ENCODE measurements at places on chromosomes 3 and 15.
A peak's percentile ranks its signal among the peaks of the same experiment; 100 is the strongest.

GRCh38 chr3:133377396-133377795, 22.5 kb upstream of the BFSP2 start:
- no peak for DNase-seq

DNA sequence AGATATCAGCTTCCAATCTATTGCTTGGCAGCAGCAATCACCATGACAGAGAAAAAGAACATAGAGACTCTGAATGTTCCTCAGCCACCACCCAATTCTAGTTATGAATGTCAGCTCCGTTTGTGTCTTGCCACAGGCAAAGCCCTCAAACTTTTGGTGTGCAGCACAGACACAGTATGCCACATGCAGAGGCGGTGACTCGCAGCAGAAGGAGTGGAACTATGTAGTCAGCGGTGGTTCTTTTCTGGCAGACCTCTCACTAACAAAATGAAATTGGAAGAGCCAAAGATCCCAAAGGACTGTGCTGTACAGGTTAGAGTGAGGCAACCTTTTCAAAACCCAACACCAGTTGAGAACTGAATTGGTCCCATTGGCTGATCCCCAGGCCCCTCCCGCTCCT, 220.9 kb downstream of the SLC9A9 start:
- no peak for DNase-seq

DNA sequence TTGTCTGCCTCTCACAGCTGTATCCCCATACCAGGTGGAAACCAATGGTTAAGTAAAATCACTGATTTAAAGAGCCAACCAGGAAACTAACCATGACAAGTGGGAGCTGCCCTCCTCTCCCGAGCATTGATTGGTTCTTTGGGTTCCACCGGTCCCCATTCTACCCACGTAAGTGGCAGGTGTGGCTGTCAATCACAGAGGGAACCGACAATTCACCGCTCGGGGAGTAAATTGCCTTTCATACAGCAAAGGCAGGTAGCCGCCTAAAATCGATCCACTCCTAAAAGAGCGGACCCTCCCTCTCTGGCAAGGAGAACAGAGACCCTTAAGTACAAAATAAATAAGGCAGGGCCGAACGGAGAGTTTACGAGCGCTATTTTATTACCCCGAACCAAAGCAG, 1.2 kb downstream of the ERC2 start:
- DNase-seq: peak; percentile 93

DNA sequence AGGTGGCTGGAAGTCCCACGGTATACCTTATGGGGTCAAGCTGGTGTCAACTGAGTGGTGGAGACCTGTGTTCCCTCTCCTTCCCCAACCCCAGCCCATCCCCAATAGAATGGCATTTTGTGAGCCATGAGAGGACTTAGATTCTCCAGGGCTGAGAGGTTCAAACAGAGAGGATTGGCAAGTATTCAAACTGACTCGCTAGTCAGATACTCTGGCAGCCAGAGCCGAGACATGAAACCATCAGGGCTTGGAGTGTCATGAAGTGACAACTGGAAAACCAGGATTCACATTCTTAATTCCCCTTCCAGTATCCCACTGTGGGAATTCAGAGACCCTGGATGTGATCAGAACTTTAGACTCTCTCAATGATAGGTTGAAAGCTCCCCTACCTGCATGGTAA, 159.4 kb upstream of the SNTN start:
- DNase-seq: no peak

- peak; percentile 72 for DNase-seq
These were observed at the start of gene ADAMTS7 for GRCh38 chr15:78811124-78811824. Gene ADAMTS7 (minus strand): TSS chr15:78811464. CDS start chr15:78811220, 244 bp downstream.

DNA sequence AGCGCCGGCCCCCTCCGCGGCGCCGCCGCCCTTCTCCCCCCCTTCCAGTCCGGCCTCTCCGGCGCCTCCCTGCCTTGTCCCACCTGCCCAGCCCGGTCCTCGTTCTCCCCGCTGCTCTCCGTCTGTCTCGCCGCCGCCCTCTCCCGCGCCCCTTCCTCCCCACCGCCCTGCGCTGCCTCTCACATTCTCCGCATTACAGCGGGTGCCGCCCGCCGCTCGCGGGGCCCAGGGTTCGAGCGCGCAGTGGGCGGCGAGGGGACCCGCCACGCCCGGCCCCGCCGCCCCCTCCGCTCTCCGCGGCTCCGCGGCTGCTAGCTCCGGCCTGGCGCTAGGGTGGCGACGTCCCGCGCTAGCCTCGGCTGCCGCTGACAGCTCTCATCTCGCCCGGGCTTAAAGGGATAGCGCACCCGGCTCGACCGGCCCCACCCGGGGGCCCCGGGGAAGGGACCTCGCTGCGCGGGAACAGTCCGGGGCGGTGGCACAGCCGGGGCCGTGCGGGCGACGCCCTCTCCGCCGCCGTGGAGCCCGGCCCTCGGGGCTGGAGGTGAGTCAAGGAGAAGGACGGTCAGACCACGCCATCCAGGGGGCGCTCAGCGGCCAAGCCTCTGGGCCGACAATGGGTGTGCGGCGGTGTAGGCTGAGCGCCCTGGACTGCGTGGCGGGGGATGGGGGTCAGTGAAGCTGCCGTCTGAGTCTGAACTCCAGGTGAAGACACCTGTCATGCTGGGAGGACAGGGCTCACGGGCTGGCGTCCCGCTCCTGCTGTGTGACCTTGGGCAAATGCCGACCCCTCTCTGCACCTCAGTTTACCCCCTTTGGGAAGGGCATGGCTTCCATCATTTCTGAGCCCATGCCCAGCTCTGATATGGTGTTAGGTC, 187.4 kb upstream of the LINGO1 start:
- DNase-seq: no peak

DNA sequence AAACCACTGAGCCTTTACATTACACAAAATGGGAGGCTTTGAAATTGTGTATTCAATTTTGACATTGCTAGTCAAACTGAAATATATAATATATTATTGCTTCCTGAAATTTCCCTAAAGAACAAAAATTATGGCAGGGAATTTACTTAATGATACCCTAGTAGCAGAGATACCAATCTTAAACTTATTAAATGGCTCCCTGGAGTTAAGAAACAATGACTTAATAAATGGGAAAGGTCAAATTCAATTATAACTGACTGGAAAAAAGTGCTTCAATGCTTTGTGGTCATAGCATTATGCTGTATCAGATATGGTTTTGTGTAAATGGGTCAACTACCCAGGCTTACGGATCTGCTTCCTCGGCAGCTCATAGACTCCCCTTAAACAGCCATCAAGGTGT, 244.1 kb downstream of the CNTN3 start:
- DNase-seq: no peak

- DNase-seq: no peak
These were observed 107.0 kb upstream of the RORA start for GRCh38 chr15:61336026-61336638.

- peak; percentile 84 for DNase-seq
These were observed at the start of gene FGF12 for GRCh38 chr3:192727032-192727847. Gene FGF12 (minus strand): TSS chr3:192727541.

GRCh38 chr3:69409011-69409410, 23.1 kb upstream of the FRMD4B start:
- no peak for DNase-seq

DNA sequence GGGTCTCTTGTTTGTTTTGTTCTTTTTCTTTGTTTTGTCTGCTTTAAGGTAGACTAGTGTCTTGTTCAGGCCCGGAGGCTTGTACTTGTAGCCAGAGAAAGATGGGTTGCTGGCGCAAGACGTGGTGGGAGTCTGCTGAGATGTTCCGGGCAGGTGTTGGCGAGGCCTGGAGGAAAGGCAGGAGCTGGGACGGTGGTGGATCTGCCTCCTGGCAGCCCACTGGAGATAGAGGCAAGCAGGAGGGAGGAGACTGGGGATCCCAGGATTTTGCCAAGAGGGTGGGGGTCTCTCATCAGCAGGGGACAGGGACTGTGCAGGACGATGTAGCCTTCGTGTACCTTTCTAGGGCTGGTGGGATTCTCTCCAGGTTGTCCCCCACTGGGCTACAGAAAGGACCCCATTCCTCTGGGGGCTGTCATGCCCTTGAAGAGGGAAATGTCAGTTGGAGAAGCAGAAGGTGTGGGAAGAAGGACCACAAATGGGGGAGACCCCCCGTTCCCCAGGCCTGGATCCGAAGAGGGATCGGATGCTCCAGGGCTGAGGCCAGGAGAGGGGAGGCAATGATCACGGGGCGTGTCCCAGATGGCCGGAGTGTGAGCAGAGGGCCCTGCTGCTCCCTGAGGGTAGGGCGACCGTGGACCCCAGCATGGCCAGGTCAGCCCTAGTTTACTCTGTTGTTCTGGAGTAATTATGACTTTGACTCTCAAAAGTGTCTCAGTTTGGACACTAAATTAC, 7.0 kb downstream of the CHAC1 start:
- no peak for DNase-seq

- DNase-seq: no peak
These were observed 233.1 kb downstream of the ROBO1 start for GRCh38 chr3:79534727-79535126.

Data from NT2/D1 (cell line).